Stimulated activated CD8-positive, alpha-beta memory T cell treated with anti-CD3 and anti-CD28 coated beads, Interleukin-15, amount 100 ng/mL, for 1 hour (primary cell): ENCODE measurements at places on chromosomes 2 and 18.
A peak's percentile ranks its signal among the peaks of the same experiment; 100 is the strongest.

GRCh38 chr2:25286025-25286400 lies 55.7 kb downstream of the DNMT3A start:
- DNase-seq, result peak; percentile 26

DNA sequence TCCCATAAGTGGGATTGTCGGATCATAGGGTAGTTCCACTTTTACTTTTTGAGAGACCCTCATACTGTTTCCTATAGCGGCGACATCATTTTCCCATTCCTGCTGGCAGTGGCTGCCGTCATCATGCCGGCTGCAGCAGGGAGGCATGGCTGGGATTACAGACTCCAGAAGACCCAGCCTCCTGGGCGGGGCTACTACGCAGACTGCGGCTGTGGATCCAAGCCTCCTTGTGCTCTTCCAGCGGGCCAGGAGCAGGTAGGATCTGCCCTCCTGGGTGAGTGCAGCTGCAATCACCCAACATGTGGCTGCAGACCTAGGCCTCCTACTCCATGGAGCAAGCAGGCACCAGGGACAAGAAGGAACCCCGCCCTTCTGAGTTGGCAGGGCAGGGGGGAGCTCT lies 359.2 kb downstream of the GALR1 start:
- DNase-seq, result no peak

- no peak for DNase-seq
Measured at GRCh38 chr2:151410485-151410834, 758 bp downstream of the RIF1 start.

- no peak for DNase-seq
Measured at GRCh38 chr2:120398996-120399888, 53.3 kb downstream of the INHBB start.

DNA sequence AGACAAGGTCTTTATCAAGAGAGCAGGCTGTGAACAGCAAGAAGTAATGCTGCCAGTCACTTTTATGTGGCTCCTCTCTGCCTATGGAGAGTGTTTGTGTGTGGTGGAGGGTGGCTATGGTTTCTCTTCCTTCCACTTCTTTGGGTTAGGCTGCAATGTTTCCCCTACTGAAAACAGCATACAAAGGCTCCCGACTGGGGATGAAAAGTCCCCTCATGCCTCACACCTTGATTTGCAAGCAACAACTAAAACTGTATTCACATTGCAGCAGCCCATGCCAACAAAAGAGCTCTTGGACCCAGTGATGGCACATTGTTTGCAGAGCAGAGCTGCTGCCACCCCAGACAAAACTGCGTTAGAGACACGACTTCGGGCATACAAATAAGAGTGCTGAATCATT lies 301.6 kb downstream of the SLC8A1 start:
- DNase-seq, result no peak

DNA sequence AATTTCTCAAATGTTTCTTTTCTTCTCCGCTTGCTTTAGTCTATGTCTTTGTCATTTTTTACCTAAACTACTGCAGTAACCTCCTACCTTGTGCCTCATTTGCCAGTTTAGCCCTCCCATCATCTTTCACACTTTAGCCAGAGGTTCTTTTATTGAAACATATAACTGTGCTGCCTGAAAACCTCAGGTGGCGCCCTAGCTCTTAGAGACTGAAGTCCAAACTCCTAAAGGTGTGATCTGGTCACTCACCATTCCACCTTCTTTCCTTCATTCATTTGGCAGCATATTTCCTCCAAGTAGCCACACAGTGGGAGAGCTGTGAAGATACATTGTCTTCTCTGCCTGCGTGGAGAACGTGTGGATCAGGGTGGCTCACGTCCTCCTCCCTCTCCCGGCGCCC lies 98.2 kb upstream of the MAPRE2 start:
- DNase-seq, result no peak

GRCh38 chr18:5543773-5544389 lies at the start of gene EPB41L3:
EPB41L3 (minus strand) TSS chr18:5543997; CDS start chr18:5489183, 54,814 bp downstream.
- no peak for DNase-seq

DNA sequence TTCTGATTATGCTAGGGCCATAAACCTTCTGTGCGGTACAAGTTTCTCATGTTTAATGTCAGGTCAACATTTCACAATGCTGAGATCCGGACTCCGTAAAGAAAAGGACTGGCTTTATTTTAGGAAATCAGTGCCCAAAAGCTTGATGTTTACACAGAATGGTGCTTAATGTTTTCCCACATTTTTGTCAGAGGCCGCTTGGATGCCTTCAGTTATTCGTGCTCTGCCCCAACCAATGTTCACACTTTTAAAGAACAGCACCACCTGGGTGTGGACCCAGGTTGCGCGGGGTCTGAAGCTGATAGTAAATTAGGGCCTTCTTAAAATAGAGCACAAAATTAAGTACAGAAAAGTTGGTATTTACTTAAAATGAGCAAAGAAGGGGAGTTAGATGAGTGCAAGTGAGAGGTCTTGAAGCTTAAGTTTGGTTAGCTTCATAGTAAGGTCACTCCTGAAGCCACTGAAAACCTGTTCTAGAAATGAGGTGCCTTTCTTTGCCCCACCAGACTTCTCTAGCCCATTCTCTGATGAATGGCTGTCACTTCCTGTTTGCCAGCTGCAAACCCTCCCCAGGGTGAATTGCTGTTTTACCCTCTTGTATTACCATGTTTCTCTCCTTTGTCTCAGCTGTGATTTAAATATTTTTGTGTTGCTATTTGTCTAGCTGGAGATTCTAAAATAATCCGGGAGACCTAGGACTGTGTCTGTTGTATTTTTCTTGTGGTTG lies 20.5 kb downstream of the SLC3A1 start:
- no peak for DNase-seq

- no peak for DNase-seq
Measured at GRCh38 chr2:39530411-39530866, 93.4 kb upstream of the MAP4K3 start.

- DNase-seq, result no peak
Measured at GRCh38 chr2:169994752-169995151, 167.5 kb downstream of the UBR3 start.

DNA sequence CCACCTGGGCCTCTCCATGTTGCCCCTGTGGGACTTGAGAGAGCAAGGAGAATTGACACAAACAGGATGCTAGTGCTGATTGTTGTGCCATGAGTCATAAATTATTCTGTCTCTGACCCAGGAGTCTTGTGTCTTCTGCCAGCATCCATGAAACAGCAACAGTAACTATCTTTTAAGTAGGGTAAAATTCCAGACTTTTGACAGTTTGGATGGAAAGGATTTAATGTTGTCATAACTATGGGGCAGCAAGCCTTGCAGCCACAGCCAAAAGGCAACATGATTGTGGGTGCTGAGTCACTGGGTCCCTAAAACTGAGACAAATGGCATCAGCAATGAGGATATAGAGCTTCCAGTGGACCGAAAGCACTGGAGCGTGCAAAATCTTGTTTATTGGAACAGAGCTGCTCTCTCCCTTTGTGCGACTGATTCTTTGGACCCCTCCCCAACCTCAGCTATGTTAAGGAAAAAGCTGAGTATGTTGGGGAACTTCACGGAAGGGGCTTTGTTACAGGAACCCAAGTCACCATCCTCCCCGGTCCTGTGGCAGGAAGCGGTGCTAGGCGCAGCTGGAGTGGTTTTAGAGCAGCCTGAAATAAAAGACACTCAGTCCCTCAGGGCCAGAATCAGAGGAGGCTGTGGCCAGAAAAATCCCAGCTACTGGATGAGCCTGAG lies 9.6 kb upstream of the ITPRIPL1 start:
- DNase-seq, result no peak

DNA sequence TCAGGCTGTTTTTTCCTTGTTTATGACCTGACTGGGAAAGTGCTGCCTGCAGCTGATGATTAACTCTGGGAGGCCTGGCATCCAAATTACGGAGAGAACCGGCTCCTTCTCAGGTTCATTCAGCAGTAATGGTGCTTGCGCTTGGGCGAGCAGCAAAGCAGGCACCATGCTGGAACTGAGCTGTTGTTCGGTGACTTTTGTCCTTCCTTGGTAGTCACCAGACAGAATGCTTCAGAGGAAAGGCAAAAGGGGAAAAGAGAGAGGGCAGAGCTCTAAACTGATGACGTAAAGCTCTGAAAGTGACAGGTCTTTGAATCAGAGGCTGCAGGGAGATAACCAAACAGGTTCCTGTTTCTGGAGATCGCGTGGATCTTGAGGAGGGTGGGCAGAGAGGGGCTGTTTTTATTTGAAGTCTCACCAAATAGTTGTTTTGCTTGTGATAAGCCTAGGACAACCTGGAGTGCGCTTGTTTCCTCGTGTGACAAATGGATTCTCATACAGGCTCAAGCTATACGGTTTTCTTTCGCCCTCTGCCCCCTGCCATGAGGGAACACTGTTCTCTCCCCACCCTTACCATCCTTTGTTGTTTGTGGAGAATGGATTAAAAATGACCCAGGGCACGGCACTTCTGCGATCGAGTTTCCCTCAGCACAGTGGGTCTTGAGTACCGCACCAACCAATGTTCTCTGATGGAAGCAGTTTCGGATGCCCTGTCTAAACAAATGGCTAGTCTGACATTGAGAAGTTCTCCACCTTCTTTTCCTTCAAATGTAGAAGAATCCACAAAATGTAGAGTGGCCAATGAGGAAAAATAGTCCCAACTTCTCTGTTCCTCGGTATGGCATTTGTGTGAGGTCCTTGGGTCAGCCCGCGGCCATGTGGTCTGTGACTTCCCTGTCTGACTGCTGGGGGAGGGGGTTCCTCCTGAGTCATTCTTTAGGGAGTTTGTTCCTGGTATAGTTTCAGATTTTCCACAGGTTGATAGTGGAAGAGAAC lies 1.3 kb downstream of the RASGRP3 start:
- DNase-seq, result no peak

DNA sequence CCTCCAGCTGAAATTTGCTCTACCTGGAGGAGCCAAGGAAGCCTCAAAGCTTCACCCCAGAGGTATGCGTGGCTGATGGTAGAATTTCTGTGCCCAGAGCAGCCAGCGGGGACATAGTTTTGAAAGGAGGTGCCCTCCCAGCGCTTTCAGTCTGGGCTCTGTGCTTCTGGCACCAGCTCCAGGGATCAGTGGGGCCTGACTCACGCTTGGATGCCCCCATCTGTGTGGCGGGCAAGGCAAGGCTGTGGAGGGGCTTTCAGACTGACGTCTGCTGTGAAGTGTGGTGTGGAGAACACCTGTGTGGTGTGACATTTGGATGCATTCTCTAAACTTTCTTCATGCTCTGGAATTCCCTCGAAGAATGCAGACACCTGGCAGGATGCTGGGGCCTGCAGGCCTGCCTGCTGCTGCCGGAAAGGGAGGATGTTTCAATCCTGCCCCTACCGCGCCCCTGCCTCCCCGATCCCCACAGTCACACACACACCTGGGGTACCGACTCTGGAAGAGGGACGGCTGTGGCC lies 84.1 kb downstream of the CTIF start:
- DNase-seq, result no peak
